ENCODE measurements at places on chromosomes 11 and 22.

GRCh38 chr11:129375751-129376657, at the start of gene BARX2:
BARX2 (plus strand) TSS chr11:129375848; CDS start chr11:129376036, 188 bp downstream.
- peak; percentile 11 for DNase-seq

GRCh38 chr11:120858740-120859139, 165.2 kb upstream of the TBCEL start:
- no peak for DNase-seq

DNA sequence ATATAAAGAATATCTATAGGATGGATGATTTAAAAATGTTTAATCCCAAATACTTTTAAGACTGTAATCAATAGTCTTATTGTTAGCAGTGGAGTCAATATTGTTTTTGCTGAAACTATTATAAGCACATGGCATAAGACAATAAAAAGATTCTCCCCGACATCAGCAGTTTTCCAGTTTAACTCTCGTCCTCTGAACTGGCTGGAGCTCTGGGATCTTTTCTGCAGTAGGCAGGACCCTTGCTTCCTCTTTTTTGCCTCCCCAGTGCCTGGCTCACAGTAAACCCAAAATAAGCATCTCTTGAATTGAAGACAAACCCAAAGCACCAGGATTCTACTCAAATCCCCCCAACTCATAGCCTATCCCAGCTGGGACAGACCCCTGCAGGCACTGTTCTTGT, 32.9 kb downstream of the KCNJ1 start:
- no peak for DNase-seq

DNA sequence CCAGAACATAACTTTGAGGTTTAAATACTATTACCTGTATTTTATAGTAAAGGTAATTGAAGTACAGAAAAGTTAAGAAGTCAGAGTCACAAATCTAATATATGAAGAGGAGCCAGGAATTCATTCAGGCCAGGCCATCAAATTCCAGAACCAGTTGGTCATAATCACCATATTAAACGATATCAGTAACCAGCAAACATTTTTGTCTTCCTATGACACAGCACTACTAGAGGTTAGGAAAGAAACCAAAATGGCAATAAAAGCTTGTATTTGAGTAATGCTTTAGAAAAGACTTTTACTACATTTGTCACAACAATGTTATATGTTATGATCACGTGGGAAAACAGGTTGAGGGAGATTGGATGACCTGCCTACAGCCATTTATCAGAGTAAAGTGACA, 62.2 kb downstream of the DKK3 start:
- no peak for DNase-seq

- DNase-seq, result no peak
Observed at GRCh38 chr22:24003887-24004286, 1.4 kb downstream of the GSTT4 start.

GRCh38 chr22:27157666-27158370, 500.4 kb downstream of the MIAT start:
- DNase-seq, result no peak

GRCh38 chr11:14414470-14415461, 55.8 kb upstream of the RRAS2 start:
- no peak for DNase-seq

- DNase-seq, result no peak
Observed at GRCh38 chr11:93524173-93524536, 19.0 kb downstream of the SMCO4 start.

DNA sequence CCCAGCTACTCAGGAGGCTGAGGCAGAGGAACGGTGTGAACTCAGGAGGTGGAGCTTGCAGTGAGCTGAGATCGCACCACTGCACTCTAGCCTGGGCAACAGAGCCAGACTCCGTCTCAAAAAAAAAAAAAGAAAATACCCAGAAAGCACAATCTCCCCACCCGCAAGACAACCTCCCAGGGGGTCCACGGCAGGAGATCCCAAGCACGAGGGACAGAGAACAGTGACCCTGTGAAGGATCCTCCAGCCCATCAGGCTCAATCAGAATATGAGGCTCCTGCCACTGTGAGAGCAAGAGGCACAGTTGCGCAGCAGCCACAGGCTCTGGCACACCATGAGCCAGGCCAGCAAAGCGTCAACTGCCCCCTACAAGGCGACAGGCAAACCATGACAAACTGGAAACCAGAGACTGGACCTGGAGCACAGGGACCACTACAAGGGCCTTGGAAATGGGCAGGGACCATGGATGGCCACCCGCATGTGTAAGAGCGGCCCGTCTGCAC, 164.8 kb upstream of the GRK3 start:
- no peak for DNase-seq

DNA sequence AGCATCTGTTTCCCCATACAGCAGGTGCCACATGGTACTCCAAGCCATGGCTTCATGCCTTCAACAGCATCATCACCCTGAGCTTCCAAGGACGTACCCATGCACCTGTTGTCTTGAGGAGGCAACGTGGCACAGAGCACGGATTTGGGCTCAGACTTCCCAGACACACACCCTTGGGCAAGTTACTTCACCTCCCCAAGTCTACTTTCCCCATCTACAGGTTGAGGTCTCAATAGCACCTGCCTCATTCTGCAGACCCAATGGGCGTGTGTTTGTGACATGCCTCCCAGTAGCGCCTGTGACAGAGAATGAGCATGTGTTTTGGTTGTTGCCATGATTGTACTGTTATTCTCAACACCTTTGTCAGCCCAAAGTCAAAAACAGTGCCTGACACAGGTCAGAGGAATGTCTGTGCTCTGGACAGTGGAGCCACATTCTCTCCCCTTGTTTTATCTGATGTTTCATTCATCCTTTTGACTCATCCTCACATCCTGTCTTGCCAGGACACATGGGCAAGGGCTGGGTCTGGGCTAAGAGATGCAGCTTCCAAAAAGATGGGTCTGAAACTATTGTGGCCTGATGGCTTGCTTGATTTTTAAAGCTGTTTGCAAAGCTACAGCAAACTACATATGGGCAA, 53.4 kb upstream of the CCND1 start:
- peak; percentile 13 for DNase-seq

DNA sequence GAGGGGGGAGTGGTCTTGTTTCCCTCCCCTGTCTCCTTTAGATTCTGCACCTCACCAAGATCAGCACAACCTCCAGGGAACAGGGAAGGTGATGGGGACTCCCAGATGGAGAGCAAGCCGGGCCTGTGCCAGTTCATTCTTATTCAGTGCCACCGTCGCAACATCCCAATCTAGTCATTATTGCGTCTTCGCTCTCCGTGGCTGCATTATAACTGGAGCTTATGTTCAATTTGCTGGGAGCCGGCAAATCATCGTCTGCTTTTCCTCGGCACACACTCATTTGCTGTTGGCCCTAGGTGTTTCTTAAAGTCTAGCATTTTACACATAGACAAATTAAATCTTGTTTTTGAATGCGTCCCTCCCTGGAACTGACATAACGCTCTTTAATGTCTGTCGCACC, 1269.7 kb downstream of the BRD1 start:
- DNase-seq, result no peak

- DNase-seq, result no peak
Observed at GRCh38 chr22:24445481-24446259, 18.3 kb downstream of the ADORA2A start.

GRCh38 chr11:9347100-9347499, 32.7 kb upstream of the TMEM41B start:
- no peak for DNase-seq

DNA sequence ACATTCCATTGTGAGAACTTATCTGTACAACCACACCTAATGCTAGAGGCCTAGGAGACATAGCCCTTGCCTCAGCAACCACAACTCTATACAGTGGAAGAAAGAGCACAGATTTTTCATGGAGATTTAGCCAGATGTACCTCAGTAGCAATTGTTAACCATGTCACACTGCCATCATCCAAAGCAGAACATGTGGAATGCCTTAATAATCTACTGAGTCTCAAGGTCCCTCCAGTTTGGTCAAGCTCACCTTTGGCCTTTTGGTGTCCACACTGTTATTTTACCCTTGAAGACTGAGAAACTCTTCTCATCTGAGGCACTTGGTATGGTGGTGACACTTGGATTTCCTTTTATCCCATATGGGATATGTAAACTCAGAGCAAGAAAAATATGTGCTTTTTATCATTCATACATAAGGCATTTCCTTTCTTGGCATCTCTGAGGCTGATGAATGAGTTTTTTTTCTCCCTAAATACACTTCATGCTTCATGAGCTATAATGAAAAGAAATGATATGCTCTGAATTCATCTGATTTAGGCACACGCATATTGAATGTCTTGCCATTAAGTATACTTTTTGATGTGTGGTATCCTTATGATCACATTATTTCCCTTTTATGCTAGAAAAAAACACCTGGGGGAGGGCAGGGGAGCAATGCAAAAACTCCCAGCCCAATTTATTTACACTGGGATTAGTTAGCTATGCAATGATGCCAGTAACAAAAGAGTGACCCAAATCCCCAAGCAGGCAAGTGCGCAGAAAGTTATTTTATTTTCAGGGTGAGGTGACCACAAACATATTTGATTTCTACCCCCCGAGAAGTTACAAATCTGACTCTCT, 63.3 kb upstream of the ME3 start:
- no peak for DNase-seq

- no peak for DNase-seq
Observed at GRCh38 chr11:45816614-45817013, 11.7 kb downstream of the SLC35C1 start.

DNA sequence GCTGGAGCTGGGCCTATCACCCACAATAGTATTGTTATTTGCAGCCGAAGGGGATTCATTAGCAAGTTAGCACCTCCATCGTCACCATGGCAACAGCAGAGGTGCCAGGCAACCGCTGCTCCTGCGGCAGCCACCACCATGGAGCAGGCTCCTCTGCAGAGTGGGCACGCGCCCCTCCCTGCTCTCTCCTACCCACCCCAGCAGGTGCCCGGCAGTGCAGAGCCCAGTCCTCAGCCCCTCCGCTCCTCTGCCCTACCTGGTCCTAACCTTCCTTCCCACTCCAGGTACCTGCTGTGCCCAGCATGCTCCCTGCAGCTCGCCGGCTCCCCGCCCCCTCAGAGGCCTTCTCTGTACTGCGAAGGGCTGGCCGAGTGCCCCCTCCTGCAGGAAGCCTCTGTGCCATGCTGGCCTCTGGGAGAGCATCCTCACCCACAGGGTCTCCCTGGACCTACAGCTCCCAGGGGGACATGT, 3.6 kb downstream of the DUSP8 start:
- no peak for DNase-seq

DNA sequence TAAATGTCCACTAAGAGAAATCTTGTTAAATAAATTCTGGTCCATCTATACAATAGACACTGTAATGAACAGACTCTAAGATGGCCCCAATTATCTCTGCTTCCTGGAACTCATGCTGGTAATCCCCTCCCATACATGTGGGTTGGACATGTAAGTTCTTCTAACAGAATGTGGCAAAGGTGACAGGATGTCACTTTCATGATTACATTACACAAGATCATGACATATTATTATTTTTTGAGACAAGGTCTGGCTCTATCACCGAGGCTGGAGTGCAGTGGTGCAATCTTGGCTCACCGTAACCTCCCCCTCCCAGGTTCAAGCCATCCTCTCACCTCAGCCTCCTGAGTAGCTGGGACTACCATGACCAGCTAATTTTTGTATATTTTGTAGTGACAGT, 14.6 kb upstream of the NDUFC2 start:
- no peak for DNase-seq

DNA sequence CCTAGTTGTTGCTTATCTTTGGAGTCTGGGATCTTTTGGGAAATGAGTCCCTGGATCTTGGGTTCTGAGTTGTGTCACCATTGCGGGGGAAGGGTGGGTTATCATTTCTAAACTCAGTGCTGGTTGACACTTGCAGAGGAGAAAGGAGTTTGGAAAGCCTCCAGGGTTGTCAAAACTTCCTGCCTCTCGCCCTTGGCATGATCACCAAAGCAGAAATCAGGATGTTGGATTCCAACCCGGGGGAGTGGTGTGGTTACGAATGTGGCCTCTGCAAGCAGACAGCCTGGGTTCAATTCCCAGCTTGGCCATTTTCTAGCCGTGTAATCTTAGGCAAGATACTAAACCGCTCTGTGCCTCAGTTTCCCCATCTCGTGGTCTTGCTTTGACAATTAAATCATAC, 24.3 kb downstream of the CD6 start:
- no peak for DNase-seq

All from AG04450 (cell line).